Stimulated activated CD4-positive, alpha-beta T cell treated with anti-CD3 and anti-CD28 coated beads, Interleukin-2, amount 100 ng/mL, for 24 hours (primary cell): ENCODE measurements at places on chromosomes 7 and 10.

GRCh38 chr7:78787854-78788253 is 665.6 kb downstream of the MAGI2 start:
- DNase-seq = no peak

GRCh38 chr7:43594020-43594419 is 11.1 kb downstream of the STK17A start:
- DNase-seq = no peak

DNA sequence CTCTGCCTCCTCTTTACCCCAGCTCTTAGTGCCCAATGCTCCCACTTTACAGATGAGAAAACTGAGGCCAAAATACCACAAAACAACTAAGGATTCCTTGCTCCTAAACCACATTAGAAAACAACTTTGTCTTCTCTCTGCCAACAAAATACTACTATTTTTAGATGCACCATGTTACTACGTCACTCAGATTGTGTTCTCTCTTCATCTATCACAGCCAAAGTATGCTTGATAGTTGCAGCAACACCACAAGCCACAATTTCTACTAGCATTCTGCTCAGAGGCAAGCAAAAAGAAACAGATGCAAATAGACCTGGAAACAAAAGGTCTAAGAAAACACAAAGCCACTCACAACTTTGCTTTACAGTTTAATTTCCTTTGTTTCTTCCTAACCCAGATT is 3.3 kb upstream of the PDE1C start:
- no peak for DNase-seq

DNA sequence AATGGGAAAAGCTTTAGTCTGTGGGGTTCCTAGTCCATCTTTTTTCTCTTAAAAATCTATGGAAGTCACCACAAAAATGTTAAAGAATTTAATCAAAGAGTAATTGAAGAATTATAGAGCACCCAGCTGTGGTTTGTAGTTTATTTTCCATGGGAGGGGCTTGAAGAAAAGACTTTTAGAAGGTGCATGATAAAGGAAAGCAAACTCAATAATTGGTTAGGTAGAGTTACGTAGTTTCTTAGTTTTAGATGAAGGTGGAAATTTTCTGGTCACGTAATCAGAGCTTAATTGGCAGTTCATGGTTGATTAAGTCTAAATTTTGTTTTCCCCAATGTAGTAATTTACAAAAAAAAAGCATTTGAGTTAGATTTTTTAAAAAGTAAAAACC is 724 bp downstream of the ZNF107 start:
- DNase-seq = no peak

- DNase-seq = no peak
Measured at GRCh38 chr7:30412782-30413504, 65.6 kb downstream of the NOD1 start.

GRCh38 chr10:117502421-117503243 is 39.9 kb upstream of the EMX2 start:
- DNase-seq = no peak

DNA sequence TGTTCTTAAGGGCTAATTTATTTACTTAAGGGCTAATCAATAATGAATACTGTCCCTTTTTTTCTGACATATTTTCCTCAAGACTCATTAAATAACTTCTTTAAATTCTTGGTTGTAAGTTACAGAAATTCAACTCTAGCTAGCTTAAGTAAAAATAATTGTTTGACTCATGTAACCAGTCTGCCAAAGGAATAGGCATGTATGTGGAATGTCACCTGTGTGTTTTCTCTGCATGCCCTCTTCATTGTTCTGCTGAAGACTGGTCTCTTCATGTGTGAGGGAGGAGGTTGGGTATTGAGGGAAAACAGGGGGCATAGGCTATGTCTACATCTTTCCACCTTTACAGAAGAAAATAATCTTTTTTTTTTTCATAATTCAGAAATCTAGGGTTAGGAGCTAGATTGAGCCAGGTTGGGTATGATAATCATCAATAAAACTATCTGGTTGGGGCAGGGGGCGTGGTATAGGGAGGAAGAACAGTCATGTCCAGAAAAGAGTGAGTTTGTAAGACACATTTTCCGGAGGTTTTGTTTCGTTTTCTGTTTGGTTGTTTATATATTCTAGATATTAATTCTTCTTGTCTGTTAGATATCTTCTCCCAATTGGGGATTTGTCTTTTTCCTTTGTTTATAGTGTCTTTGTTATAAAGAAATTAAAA is 37.9 kb downstream of the EXOC4 start:
- DNase-seq = no peak

DNA sequence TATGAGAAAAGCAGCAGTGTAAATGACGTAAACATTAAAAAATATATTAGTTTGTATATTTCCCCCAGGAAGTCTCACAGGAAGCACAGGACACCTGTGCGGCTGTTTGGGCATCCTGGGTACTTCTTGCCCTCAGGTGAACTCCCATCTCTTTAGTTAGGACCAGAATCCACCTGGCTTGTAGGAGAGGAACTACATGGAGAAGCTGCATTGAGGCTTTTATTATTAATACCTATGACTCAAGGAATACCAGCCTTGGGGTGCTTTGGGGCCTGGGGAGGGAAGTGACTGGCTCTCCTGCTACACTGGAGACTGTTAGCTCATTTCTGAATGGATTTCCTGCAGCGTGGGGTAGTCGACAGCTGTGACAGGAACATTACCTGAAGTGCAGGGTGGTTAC is 40.0 kb upstream of the GSDME start:
- no peak for DNase-seq

GRCh38 chr7:98771941-98772603 is 97.7 kb downstream of the TMEM130 start:
- DNase-seq = no peak

- no peak for DNase-seq
Measured at GRCh38 chr7:159310457-159311171, 165.9 kb upstream of the VIPR2 start.

GRCh38 chr7:45238806-45239205 is 81.2 kb downstream of the RAMP3 start:
- no peak for DNase-seq

DNA sequence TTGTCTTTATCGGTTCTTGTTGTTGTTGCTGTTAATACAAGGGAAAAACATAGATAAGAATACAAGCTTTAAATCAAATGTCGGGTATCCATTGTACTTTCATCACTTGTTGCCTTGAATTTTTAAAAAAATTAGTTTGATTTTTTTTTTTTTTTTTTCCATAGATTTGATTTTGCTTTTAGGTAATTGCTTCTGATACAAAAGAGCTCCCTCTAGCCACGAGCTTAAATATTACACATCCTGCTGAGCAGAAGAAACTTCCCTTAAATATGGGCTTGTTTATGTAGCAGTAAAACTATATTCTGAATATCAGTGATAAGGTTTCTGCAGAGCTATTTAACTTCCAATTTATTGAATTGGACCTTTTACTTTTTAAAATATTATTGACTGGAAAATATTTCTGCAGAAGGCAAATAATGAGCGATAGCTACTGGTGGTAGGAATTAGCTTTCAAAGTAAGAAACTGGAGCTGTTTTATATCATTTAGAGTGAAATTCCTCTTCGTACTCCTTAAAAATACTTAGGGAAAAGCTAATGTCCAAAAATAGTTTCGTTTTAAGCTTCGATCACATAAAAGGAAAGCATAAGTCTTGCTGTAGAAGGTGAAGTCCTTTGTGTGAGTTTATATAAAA is 216.9 kb downstream of the POLR1F start:
- no peak for DNase-seq

DNA sequence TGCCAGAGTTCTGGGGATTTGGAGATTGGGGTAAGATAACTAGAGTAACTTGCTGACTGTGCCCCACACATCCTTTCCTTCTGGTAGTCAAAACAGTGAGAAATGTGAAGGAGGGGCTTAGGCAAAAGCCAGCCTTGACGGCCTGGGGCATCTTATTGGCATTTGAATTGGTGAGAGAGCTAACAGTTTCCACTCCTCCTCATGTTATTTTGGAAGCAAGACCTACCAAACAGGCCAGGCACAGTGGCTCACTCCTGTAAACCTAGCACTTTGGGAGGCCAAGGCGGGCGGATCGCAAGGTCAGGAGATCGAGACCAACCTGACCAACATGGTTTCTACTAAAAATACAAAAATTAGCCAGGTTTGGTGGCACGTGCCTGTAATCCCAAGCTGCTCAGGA is 596.6 kb downstream of the GRM8 start:
- no peak for DNase-seq

DNA sequence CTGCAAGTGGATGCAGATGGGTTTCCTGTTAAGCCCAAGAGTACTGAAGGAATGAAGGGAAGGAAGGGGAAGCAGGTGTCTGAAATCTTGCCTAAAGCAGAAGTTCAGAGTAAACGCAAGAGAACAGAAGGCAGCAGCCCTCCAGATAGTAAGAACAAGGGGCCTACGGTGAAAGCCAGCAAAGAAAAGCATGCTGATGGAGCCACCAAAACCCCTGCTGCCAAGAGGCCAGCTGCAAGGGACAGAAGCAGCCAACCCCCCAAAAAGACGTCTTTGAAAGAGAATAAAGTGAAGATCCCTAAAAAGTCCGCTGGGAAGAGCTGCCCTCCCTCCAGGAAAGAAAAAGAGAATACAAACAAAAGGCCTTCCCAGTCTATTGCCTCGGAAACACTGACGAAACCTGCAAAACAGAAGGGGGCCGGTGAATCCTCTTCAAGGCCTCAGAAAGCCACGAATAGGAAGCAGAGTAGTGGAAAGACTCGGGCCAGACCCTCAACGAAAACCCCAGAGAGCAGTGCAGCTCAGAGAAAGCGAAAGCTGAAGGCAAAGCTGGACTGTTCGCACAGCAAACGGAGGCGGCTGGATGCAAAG is 152.5 kb downstream of the LCOR start:
- DNase-seq = no peak
